ENCODE measurements at places on chromosomes 5 and 9.

DNA sequence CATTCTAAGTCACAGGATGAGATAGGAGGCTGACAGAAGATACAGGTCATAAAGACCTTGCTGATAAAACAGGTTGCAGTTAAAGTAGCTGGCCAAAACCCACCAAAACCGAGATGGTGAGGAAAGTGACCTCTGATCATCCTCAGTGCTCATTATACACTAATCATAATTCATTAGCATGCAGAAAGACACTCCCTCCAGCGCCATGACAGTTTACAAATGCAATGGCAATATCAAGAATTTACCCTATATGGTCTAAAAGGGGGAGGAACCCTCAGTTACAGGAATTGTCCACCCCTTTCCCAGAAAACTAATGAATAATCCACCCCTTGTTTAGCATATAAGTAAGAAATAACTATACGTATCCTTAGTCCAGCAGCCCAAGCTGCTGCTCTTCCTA is 63.2 kb upstream of the IQGAP2 start:
- no peak for DNase-seq

DNA sequence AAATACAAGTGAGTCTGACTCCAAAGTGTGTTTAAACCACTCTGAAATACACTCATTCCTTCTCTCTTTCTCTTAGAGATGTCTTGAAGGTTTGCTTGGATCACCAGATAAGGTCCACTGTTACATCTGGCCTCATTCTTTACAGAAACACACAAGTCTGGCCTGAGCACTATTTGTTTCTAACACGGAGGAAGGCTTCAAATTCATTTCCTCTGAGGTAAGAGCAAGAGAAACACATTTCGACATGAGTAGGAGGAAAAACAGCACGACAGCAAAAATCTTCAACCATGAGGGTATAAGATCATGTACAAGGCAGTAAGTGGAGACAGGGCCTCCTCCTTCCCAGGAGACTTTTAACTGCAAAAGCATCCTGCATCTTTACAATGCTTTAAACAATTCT is 8.0 kb downstream of the SIL1 start:
- no peak for DNase-seq

DNA sequence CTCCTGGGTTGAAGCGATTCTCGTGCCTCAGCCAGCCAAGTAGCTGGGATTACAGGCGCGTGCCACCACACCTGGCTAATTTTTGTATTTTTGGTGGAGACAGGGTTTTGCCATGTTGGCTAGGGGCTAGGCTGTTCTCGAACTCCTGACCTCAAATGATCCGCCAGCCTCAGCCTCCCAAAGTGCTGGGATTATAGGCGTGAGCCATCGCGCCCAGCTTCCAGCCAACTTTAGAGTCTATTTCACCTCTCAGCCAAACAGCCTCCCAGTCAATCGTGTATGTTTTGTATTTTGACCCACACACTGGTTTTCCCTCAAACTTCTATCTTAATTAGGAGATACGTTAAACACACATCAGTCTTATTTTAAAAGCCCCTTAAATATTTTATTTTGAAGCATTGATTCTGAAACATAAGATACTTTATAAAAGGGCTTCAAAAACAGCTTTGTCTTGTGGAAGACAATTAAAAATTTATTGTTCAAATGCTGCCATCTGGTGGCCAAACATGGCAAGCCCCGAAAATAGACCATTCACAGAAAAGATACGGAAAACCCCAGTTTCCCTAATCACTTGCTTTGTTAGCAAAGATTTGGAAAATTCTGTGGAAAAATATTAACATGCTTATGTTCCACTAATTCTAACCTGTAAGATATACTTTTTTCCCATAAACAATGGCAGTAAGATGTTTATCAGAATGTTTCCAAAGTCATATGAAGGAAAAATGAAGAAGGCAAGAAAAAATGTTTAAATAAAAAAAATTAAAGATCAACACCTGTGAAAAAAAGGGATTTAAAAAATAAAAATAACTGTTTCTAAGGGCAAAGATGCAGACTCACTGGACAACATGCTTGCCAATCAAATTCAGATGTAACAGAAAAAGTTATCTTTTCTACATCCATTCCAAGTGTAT is 33.1 kb downstream of the APTX start:
- DNase-seq = peak; percentile 66

DNA sequence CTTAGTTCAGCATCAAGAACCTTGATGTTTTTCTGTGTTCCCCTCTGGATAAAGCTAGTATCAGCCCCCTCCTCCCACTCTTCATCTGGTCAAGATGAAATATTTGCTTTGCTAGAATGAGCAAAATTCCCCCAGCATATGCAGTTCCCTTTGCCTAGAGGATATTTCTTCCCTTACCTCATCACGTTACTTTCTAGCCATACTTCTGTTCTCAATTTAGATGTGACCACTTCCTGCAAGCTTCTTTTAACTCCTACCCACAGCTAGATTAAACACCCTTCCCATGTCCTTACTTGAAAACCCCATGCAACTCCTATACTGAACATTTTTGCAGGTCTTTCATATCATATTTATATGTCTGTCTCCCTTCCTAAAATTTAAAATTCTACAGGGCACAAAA is 178.9 kb upstream of the TUSC1 start:
- peak; percentile 10 for DNase-seq

- no peak for DNase-seq
Measured at GRCh38 chr5:124908581-124909451, 162.4 kb upstream of the ZNF608 start.

GRCh38 chr5:39284552-39284951 is 65.2 kb upstream of the FYB1 start:
- no peak for DNase-seq

- no peak for DNase-seq
Measured at GRCh38 chr9:12851341-12852090, 76.7 kb downstream of the LURAP1L start.

DNA sequence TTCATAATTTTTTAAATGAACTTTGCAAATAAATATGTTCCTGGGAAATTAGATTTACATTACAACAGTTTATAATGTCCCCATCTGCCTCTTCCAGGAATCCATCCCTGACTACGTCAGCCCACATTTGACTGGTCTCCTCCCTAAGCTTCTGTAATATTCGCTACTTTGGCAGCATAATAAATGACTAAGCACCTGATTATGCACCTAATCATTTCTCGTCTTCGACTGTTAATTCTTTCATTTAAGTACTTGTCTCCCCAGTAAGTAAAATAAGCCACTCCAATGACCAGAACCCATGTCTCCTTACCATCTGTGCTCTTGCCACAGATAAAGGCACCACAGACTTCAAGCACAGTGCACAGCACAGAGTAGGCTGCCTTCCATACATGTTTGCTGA is 122.7 kb downstream of the DENND1A start:
- DNase-seq = no peak

DNA sequence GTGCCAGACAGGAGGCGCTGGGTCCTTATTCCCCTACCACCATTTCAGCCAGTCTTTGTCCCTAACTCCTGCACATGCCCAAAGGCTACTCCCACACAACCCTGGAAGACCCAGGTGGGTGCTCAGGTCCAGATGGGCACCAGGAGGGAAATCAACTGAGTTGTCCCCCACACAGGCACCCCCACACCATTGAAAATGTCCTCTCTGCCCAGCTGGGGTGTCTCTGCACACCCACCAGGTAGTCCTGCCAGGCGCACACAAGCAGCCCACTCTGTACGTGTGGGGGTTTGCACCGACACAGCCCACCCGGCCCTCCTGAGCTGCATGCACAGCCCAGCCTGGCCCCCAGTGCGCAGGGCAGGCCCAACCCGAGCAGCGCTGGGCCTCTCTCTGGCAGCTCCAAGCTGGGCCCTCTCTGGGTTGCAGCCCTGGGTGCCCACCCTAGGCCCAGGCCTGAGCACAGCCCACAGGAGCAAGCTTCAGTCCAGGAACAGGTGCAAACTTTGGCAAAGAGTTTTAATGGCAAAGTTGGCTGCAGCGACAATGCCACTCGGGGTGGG is 2.2 kb downstream of the RNF208 start:
- no peak for DNase-seq

DNA sequence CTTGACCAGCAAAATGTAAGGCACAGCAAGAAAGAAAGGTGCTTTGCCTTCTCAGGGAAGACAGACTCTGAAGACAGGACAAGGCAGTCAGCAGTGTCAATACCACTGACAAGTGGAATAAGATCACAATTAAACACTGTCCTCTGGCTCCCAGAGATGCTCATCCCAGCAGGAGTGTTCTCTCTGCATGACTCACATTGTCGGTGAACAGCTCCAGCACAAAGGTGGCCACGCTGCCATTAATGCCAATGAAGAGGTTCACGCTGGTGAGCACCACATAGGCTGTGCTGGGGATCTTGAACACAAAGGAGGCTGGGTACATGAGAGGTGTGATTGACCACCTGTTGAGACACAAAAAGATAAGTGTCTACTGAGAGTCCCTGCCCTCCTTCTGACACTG is 31.9 kb downstream of the NIPSNAP3B start:
- DNase-seq = no peak

Measured in MM.1S (cell line).